ENCODE measurements at places on chromosomes 5 and 9.

DNA sequence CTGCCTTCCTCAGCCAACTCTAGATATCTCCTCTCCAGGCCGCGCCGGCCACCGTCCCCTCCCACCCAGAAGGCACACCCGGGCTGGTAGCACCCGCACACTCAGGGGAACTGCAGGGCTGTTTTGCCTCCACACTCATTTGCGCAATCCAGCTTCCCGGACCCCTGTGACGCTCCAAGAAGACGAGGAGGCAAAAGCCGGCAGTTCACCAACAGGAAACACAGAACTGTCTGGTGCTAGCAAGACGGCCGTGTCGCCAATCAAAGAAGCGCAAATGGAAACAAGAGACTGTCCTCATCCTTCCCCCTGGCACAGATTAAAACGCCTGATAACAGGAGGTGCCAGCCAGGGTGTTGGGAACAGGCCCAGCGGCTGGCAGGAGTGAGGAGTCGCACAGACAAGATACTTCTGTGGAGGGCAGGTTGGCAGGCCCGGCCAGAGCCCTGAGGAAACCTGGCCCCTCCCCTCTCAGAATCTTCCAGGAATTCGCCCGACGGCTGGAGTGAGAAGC, 7.8 kb downstream of the AGPAT2 start:
- no peak for DNase-seq

GRCh38 chr5:1204693-1205242, 3.4 kb downstream of the SLC6A19 start:
- no peak for DNase-seq

- DNase-seq = no peak
These were observed 92.1 kb downstream of the NR3C1 start for GRCh38 chr5:143311428-143311827.

DNA sequence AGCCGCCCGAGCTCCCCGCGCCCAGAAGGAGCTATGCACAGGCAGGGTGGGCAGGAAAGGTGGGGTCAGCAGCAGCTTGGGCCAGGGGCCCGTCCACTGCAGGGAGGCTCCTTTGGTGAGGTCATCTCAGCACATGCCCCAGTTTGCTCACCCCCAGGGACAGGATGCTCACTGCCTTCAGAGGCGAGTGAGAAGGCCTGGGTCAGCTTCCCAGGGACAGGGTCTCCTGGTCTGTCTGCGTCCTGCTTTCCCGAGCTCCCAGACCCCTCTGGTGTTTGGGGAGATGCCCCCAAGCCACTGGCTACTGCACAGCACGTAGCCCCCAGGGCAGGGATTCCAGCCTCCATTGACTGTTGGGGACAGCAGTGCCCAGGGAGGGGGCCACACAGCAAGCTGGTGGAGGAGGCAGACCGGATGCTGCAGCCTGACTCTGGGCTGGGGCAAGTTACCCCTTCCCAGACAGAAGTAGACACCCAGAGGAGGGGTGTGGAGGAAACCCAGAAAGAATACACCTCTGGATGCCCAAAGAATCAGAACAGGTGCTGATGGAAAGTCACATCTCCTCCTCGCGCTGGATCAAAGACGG, 581 bp upstream of the SARDH start:
- no peak for DNase-seq

DNA sequence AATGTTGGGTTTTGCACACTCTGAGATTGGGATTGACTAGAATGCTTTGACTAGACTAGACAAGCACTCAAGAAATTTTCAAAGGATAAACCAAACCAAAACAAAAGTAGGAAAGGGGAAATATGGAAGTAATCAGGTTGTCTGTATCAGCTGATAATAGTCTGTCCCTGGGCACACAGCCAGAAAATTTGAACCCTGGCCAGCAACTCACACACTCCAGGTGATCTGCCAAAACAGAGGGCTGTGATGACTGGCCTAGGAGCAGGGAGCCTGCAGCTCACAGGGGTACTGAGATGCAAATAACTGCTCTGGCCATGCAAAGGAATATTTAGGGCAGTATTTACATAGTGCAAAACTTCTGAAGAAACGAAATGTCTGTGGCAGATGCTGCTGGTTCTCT, 112.3 kb upstream of the SMIM23 start:
- DNase-seq = no peak

DNA sequence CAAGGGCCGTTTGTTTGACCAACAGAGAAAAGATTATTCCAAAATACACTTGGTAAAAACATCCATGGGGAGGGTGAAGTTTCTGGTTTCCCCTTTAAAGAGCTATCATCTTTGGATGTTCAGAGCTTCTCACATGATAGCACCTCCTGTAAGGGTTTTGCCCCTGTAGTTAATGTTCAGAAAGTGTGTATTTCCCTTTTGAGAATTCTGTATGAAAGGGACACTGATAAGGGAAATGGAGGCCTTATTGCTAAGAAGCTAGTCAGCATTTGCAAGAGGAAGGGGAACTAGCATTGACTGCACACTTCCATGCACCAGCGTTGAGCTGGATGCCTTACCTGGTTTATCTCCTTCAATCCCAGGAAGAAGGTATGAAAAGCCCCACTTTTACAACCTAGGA, 31.5 kb upstream of the C5orf58 start:
- DNase-seq = no peak

DNA sequence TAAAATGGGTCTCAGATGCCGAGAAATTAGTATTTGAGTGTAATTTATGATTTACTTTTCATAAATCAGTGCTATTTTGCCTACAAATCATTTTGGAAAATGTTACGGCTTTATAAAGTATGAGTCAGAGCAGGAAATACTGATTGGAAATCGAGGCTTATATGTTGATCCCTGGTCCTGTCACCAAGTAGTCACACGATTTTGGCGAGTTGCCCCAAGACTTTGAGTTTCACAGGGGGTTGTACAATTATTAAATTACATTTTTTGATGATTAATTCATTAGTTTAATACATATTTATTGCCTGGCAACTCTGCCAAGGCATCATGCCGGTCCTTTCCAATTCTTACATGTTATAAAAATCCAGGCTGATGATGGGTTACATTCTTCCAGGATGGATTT, 443.9 kb upstream of the KLF4 start:
- DNase-seq = no peak

- no peak for DNase-seq
These were observed 22.5 kb downstream of the ACOT12 start for GRCh38 chr5:81371354-81371876.

GRCh38 chr5:123474228-123474627, 37.7 kb upstream of the CSNK1G3 start:
- no peak for DNase-seq

GRCh38 chr5:168656633-168657032, 77.5 kb upstream of the PANK3 start:
- no peak for DNase-seq

- DNase-seq = no peak
These were observed 11.1 kb upstream of the SLCO4C1 start for GRCh38 chr5:102307232-102307631.

GRCh38 chr9:93911136-93911745, 43.9 kb downstream of the BARX1 start:
- no peak for DNase-seq

GRCh38 chr5:124745928-124746915, at the start of gene ZNF608:
TSS of gene ZNF608 (minus strand) at chr5:124746639. CDS start at chr5:124744989, 1,650 bp downstream.
- DNase-seq = peak; percentile 31

DNA sequence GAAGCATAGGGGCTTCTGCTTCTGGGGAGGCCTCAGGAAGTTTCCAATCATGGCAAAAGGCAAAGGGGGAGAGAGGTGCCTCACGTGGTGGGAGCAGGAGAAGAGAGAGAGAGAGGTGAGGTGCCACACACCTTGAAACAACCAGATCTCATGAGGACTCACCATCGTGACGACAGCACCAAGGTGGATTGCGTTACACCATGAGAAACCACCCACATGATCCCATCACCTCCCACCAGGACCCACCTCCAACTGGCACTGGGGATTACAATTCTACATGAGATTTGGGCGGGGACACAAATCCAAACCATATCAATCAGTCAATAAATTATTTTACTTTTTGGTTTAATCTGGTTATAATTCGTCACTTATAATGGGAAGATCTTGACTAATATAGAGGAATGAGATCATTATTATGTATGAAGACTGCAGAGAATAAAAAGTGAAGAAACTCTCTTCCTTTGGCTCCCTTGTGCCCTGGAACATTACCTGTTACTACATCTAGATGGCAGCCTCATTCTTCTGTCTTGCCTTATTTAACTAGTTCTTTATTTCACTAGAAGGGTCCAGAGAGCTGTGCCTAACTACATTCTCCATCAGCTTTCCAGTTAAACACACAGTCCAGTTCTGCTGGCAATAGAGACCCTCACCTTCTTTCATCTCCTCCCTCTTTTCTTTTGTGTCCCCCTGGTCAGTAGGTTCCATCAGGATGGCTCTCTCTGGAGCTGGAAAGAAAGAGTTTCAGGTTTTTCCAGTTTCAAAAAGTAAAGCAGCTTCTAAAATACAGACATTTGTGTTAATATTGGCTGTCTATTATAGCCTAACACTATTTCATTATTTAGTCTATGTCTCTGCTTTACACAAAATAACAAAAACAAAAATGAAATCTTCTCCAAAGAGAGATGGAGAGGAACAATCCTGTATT, 21.7 kb upstream of the SPINK7 start:
- DNase-seq = peak; percentile 38

GRCh38 chr9:89781838-89782540, 177.2 kb downstream of the GADD45G start:
- DNase-seq = no peak

GRCh38 chr9:126081746-126082145, 244.9 kb upstream of the MVB12B start:
- no peak for DNase-seq

GRCh38 chr5:19297934-19298333, 690.1 kb downstream of the CDH18 start:
- no peak for DNase-seq

DNA sequence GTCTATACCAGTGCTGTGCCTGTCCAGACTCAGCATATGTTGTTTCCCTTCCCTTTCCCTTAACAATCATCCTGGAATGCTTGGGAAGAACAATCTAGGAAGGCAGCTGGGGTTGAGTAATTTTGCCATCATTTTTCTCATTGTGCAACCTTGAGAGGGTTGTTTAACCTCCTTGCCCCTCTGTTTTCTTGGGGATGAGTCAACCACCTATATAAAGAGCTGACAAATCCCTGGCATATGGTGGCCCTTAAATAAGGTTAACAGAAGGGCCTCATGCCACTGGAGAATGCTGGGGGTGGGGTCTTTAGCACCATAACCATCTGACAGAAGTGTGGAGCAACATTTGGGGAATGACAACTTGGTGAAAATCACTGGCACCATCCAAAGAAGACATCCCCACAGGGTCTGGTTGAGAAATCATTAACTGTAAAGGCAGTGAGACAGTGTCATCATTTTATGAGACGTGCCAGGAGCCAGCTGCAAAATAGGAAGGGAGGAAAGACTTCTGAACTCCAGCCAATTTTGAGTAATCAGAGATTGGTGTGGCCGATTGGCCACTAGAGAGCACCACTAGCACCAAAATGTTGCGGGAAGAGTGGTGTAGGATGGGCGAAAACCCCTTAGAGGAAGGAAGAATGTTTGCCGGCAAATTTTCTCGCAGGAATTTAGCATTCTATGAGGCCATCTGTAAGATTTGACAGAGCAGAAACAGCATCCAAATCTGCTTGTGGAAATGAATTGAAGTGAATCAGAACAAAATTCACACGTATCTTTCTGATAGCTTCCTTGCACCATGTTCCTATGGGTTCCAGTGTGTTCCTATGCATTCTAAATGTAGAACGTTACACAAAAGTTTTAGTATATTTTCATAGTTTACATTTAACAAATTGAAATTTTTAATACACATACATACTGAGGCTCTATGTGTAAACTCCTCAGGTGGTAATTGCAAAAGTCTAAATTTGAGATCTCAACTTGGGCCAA, 113.8 kb downstream of the MSX2 start:
- no peak for DNase-seq

DNA sequence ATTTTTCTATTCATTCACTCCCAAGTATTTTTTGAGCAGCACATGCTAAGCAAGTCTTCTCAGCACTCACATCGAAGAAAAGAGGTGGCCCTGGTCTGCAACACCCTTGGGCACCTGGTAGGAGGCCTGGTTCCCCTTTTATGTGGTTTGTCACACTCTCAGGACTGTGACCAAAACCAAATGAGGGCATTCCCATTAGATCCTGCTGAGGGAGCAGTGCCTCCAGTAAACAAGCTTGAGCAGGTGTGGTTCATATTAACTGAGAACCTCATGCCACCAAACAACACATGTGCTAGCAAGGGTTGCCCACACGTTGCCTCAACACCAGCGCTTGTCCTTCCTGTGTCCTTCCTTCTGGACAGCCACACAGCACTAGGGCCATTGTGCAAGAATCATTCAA, 26.9 kb upstream of the SYK start:
- DNase-seq = peak; percentile 21

DNA sequence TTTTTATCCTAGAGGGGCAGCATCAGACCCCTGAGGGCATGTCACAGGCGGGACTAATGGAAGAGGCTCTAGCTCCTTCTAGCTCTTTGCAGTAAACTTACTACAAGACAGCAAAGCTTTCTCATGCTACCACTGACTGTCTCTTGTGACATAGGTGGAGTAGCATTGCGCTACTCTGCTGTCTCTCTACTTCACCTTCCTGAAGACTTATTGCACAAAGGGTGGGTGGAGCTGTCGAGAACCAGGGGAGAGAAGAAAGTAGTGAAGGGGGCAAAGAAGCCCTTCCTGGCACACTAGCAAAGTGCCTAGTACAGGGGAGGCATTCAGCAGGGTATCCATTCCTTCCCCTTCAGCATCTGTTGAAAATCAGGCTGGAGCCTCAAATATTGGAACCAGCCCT, 36.1 kb upstream of the NEK6 start:
- DNase-seq = no peak

- DNase-seq = no peak
These were observed 15.8 kb upstream of the TTC23L start for GRCh38 chr5:34822956-34823715.

GRCh38 chr9:81898851-81899250, 29.4 kb upstream of the SPATA31D4 start:
- DNase-seq = no peak

- no peak for DNase-seq
These were observed 93.6 kb upstream of the TNC start for GRCh38 chr9:115211413-115212124.

DNA sequence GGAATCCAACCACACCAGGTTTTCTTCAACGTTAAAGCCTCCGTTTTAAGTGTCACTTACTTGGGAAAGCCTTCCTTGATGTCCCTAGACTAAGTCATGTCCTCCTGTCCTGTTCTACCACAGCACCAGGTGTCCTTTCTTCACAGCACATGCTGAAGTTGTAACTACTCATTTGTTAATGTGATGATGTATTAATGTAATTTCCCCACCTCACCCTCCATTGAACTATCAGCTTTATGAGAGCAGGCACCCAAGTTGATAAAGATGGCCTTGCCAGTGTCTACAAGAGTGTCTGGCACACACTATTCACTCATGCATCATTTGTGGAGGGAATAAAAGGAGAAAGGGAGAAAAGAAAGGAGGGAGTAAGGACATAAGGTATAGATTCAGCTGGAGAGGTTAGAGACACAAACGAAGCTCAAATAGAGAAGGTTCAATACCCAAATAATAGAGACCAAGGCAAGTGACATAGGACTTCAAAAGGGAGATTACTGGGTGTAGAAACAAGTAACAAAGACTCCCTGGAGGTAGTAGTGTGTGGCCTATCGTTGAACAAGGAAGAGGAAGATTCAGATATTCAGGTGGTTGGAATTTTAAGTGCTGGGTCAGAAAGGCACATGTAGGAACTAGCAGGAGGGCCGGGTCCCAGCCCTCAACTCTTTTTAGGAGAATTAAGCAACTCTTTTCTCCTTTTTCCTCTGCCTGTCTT, 6.6 kb downstream of the ITK start:
- DNase-seq = no peak

All from NCI-H526 (cell line).